ENCODE measurements at places on chromosomes 7 and 10.

DNA sequence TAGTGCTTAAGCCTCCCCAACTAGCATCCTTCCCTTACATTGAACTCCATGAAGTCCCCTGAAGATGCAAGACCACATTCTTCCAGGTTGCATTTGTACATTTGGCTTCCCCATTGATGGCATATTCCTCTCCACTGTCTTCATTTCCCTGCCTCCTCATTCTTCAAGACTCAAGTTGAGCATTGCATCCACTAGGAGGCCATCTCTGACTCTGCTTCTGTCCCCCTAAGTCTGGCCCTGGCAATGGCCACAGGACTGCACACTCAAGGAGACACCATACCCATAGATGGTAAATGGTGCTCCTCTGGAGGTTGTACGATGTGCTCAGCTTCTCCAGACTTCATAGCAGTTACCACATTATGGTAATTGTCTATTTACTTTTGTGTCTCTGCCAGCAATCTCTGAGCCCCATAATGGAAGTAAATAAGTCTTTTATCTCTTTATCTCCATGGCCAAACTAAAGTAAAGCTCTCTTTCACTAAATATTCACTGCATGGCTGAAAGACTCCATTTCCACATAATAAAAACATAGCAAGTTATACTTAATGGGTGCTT is 112.6 kb downstream of the PTPRZ1 start:
- no peak for DNase-seq

DNA sequence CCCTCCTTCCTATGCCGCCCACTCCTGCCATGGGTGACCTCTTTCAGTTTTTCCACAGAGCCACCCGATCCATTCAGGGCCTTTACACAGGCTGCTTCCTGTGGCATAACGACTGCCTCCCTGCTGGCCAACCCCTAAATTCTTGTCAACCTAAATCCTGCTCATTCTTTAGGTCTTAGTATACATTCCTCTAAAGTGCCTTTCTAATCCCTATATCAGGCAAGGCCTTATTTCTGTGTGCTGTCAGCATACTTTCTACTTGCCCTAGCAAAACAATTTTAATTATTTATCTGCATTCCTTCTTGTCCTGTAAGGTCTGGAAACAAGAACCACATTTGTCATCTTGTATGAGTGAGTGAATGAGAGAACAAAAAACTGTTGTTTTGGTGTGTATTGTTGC is 132.4 kb downstream of the DNAH11 start:
- DNase-seq: no peak

- DNase-seq: peak; percentile 90
Observed at GRCh38 chr7:21253740-21254687, 173.9 kb upstream of the SP4 start.

GRCh38 chr7:148723166-148723559 is 24.5 kb downstream of the CUL1 start:
- DNase-seq: no peak

- no peak for DNase-seq
Observed at GRCh38 chr7:155778349-155778748, 33.9 kb downstream of the SHH start.

DNA sequence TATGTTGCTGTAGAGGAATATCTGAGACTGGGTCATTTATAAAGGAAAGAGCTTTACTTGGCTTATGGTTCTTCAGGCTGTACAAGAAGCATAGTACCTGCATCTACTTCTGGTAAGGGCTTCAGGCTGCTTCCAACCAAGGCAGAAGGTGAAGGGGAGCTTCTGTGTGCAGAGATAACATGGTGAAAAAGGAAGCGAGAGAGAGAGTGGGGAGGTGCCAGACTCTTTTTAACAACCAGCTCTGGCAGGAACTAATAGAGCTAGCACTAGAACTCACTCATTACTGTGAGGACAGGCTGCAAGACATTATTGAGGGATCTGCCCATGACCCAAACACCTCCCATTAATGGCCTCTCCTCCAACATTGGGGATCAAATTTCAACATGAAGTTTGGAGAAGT is 94.5 kb downstream of the KIF20B start:
- no peak for DNase-seq

- DNase-seq: no peak
Observed at GRCh38 chr7:146414373-146414772, 297.8 kb downstream of the CNTNAP2 start.

- no peak for DNase-seq
Observed at GRCh38 chr7:33395340-33395739, 266.0 kb downstream of the BBS9 start.

DNA sequence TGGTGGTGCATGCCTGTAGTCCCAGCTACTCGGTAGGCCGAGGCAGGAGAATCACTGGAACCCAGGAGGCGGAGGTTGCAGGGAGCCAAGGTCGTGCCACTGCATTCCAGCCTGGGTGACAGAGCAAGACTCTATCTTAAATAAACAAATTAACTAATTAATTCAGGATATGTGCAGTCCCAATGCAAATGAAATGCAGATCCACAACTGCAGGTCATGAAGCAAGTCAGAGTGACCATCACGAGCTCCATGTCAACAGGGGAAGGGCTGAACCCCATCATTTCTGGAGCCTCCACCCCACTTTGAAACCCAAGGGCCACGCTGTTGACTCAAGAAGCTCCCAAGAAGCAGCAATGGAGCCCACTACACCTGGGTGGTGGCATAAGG is 115.4 kb downstream of the LARP4B start:
- DNase-seq: no peak

GRCh38 chr10:104895981-104896380 is 254.9 kb downstream of the SORCS3 start:
- DNase-seq: no peak

DNA sequence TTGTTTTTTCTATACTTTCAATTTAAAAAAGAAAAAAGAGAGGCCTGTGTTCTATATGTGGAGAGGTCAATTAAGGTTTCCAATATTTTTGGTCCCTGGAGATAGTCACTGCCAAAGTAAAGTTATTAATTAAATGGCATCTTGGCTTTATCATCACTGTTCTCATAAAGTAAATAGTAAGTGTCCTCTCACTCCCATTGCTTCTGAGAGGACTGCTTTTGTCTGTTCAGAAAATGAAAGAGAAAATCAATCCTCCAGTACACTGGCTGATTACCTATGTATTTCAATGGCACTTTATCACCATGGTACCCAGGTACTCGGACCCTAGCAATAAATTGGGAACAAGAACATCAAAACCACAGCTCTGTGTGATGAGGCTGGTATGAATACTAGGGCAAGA is 94.0 kb downstream of the RNLS start:
- no peak for DNase-seq

GRCh38 chr10:77898323-77899079 is 28.1 kb downstream of the DLG5 start:
- DNase-seq: no peak

DNA sequence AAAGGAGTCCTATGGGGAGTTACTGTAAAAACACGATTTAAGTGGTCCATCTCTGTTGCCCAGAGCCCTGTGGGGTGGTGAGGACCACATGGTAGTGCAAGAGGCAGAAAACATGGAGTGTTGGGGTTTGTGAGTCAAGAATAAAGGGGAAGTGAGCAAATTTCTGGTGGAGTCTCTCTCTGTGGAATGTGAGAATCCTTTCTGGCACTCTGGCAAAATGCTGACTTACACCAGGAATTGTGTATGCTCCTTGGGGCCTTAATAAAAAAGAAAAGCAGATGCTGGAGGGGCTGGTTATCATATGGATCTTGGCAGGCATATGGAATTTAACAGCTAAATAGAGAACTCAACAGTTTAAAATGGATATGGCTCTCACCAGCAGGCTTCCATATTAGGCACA is 486.0 kb downstream of the TNS3 start:
- no peak for DNase-seq

GRCh38 chr10:60098677-60099601 is 192.6 kb upstream of the CCDC6 start:
- no peak for DNase-seq

DNA sequence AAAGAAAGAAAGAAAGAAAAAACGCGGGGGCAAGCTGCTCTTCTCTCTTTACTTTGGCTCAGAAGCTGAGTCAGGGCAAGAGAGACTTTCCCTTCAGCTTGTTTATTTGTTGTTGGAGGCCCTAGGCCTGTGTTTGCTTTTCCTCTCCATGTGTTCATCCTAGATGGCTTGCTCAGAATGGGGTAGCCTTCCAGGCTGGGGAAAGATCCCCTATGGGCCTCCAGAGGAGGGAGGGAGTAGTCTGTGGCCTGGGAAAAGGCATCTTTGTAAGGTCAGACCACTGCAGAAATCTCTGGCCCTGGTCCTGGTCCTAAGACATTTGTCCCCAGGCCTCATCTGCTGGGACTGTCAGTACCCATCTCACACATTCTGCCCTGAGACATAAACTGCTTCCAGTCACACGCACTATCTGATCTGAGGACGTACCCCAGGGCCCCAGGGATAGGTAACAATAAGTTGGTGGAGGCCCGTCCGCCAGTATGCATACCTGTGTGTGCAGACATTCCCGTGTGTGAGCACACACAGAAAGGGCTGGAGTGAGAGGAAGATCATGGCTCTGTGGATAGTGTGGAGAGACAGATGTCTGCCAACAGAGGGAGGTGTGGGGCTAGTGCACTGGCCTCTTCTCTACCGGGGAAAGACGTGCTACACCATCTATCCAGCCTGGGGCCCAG is 4.9 kb upstream of the SCD start:
- no peak for DNase-seq

DNA sequence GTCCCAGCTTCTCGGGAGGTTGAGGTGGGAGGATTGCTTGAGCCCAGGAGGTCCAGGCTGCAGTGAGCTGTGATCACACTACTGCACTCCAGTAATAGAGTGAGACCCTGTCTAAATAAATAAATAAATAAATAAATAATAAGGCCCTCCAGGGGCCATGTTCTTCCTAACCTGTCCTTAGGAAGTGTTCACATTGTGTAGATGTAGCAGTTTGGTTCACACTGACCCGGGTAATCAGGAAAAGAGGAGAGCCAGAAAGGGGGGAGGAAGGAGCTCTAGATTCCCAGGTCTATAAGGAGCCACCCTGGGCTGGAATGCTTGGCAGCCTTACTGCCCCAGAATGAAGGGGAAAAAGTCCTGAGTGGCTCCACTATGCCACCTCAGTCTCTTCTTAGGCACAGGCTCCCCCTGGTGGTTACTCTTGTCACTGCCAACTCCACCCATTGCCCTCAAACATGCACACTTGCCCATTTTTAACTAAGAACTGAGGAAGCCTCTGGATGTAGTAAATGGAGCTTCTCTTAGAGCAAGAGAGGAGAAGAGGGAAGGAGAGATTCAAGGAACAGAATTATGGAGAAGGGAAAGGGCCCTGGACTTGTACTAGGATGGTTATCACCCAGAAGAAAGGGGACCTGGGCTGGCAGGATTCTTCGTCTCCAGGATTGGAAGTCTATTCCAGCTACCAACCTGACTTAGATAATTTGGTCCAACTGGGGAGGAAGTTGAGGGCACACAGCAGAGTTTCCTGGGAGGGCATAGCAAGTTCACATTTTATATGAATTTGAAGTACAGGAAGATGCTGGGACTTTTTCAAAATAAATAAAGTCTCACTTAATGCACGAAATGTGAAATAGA is 7.8 kb downstream of the HPS6 start:
- DNase-seq: no peak

GRCh38 chr10:77247031-77247990 is 390.3 kb downstream of the KCNMA1 start:
- DNase-seq: no peak

- no peak for DNase-seq
Observed at GRCh38 chr10:103284170-103284569, 7.2 kb downstream of the INA start.

DNA sequence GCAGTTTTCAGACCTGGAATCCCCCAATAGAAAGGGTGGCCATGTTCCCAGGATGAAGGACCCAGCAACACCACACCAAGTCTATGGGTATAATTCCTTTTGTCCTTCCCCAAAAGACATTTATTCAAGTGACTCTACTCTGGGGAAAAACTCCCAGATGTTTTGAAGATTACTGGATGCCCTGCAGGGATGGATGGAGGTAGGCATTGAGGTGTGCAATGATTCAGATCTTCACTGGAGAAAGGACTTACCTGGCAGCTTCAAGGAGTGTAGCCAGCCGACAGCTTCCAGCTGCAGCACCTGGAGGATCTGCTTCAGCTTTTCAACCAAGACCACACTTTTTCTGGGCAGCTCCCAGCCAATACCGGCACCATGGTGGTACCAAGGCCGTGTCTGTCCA is 172.0 kb downstream of the BAMBI start:
- DNase-seq: no peak

- DNase-seq: no peak
Observed at GRCh38 chr7:963236-964078, 9.0 kb upstream of the ADAP1 start.

DNA sequence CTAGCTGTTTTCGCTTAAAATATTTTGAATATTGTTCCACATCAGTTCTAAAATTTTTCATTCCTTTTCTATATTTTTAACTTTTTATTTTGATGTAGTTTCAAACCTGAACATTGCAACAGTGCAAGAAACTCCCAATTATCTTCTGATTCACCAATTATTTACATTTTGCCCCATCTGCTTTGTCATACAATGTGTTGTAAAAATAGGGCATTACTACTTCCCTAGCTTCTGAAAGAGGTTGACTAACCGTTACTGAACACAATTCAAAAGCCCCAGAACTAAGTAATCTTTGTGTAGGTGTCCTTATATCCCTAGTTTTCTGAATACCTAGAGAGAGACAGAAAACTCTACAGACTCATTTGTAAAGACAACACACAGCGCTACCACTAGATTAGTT is 86.7 kb downstream of the AVL9 start:
- no peak for DNase-seq

GRCh38 chr7:70392256-70392876 is 739.6 kb upstream of the GALNT17 start:
- DNase-seq: no peak

- no peak for DNase-seq
Observed at GRCh38 chr10:112872728-112873127, 77.3 kb upstream of the TCF7L2 start.

DNA sequence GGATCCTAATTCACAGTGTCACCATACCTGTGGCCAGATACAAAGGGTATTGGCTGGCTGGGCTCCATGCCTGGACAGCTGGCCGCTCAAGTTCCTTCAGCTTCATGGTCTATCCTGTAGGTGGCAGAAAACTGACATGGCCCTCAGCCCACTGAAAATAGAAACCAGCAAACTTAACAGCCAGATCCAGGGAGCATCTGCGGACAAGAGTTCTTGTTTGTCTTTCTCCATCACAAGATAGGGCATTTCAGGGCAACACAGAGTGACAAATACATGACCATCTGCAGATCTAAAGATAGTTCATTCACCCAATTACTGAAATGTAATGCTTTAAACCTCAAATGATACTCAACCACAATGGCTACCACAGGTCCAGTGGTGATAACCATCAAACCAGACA is 2.8 kb downstream of the SEC31B start:
- DNase-seq: no peak

GRCh38 chr7:151757274-151757673 is 119.6 kb downstream of the PRKAG2 start:
- DNase-seq: no peak

- DNase-seq: no peak
Observed at GRCh38 chr7:158561659-158562058, 26.0 kb downstream of the PTPRN2 start.

DNA sequence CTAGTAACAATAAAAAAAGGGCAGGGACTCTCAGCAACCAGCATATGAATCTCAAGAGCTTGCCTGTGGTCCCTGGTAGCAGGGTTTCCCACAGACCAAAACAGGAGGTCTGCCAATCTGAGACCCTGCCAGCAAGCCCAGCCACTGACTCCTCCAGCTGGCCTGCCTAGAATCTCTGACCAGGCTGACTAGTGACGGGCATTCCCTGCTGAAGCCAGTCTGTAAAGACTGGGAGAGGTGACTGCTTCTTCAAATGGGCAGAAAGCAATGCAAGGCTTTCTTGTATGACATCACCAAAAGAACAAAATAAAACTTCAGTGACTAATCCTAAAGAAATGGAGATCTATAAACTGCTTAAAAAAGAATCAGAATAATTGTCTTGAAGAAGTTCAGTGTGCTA is 249.4 kb downstream of the TCF7L2 start:
- DNase-seq: no peak

- no peak for DNase-seq
Observed at GRCh38 chr10:1851762-1852161, 114.4 kb upstream of the ADARB2 start.

All from NCI-H1417 treated with DMSO at 0.1 percent for 48 hours (cell line).